GM04504 (cell line): ENCODE measurements at places on chromosomes 2 and 18.

- DNase-seq = no peak
These were observed 70.8 kb upstream of the GATA6 start for GRCh38 chr18:22098563-22098989.

- DNase-seq = no peak
These were observed 106.6 kb upstream of the MSH6 start for GRCh38 chr2:47676261-47676926.

GRCh38 chr2:32720771-32721170 lies 92.9 kb downstream of the TTC27 start:
- DNase-seq = no peak

GRCh38 chr18:58529714-58530354 lies 99.1 kb downstream of the ALPK2 start:
- DNase-seq = peak; percentile 25
